ENCODE measurements at places on chromosomes 7 and 10. TPM values are rescaled to one million over a fixed set of nuclear protein-coding genes. Genes with fewer than 3 reads are reported as not detected.

SPDYE2 gene
- polyA plus RNA-seq = 0.93 TPM

CISD1 gene
- polyA plus RNA-seq = 58.0 TPM

GRCh38 chr10:96642973-96643372 lies 56.2 kb upstream of the TM9SF3 start:
- no peak for DNase-seq

DNA sequence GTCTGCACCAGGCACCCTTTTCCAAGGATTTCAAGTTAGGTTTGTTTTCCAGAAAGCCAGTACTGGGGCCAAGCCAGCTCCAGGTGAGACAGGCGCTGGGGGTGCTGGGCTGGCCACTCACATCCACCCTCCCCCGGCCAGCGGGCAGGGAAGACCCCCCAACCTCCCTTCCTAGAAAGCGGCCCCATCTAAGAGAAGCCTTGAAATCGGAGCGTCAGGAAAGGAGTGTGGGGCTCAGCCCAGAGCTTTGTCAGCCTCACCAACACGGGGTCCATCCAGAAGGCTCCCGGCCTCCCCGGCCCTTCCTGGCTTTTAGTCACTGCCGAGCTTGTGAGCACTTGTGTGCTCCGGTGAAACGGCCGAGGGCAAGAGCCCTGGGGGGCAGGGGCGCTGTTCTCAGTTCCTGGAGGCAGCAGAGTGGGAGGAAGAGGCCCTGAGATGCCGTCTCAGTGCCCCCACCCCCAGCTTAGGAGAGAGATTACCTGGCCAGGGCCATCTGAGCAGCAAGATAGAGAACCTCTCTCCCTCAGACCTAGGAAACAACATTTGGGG lies 39.6 kb downstream of the PDGFA start:
- no peak for DNase-seq

DNA sequence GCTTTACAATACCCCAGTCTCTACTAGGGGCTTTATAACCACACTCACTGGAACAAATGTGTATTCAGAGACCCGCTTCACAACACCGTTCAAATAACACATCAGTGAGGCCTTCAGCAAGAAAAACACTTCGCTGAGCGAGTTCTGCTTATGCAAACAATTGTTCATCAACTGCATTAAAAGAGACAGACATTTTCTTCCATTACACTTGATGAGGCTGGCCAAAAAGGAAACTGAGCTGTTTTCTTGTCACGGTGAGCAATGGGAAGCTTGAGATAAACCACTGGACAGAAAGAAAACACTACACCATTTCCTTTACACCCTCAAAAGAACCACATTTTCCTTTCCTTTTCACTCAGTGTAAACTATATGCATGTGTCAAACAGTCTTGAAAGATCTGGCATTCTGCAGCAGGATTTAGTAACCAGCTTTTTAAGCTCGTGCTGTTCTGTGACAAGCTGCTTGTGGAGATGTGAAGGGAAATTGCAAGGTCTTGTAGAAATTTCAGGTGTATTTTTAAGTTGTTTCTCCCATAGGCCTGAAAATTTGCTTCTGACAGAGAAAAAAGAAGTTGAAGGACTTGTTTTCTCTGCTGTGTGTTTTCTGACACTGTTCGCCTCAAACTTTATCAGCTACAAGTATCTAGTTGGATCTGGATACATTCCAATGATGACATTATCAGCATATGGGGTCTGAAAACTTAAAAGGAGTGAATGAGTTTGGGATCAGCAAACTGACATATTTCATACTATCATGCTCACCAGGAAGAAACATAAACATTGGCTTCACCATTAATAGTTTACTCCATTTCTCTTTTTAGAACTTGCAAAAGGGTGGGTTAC lies 693.1 kb downstream of the PARD3 start:
- DNase-seq = no peak

DNA sequence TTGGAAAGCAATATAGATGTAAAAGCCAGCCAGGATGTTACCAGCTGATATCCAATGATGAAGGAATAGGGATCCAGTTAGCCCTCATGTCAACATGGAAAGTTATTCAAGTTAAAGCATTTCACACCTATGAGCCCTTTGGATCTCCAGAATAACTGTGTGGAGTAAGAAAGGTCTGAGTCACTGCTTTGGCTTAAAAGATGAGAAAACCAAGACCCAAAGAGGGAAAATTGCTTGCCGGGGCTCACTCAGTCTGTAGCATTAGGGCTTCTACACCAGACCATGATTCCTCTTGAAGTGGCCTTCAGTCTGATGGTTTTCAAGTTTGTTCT lies 12.6 kb downstream of the LSM5 start:
- no peak for DNase-seq

DNA sequence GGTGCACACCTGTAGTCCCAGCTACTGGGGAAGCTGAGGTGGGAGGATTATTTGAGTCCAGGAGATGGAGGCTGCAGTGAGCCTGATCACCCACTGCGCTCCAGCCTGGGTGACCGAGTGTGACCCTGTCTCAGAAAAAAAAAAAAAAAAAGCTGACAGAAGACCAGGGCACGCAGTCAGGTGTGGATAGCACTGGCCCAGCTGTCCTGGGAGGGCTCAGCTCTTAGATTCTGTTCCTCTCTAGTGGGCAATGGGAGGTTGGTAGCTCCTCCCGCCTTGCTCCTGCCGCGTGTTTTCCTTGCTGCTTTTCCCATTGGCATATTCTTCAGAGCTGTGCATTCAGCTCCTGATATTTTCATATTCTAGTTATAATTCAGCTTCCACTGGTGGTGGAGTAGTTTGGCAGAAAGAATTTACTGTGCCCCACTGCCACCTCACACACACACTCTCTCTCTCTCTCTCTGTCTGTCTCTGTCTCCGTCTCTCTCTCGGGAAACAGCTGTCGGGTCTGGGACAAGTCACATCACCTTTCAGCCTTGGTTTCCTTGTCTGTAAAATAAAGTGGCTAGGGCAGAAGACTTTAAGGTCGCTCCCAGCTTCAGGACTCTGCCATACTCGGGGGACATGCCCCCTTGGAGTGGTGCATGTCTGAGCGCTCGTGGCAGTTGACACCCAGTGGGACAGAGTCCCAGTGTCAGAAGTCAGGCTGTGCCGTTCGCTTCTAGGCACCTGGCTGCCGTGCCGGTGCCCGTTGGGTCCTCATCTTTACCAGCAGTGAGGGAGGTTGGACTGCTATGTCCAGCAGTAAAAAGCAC lies 25.9 kb upstream of the ANKRD2 start:
- DNase-seq = no peak

DNA sequence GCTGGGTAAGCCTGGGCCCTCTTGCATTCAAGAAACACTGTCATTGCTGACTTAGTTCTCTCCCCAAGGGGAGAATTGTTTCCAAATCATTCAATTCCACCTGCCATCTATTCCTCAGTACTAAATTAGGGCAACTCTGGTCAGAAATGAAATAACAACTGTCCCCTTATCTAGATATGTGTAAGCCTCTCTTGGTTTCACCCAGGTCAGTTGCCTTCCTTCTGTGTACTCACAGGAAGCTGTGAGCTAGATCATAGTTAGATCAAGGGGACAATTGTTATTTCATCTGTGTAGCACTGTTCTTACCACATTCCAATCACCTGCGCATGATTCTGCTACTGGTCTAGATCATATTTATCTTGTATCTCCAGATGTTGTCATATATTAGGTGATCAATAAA lies 483.0 kb upstream of the SORCS1 start:
- no peak for DNase-seq

TMEM236 gene
- 0.29 TPM for polyA plus RNA-seq

GRCh38 chr7:155048006-155048405 lies 22.1 kb upstream of the HTR5A start:
- no peak for DNase-seq

GRCh38 chr10:47340608-47341170 lies 7.5 kb upstream of the RBP3 start:
- DNase-seq = no peak

SPACDR gene
- polyA plus RNA-seq = 3.4 TPM

PLXNA4 gene
- polyA plus RNA-seq = 12.2 TPM

BEND7 gene
- 40.9 TPM for polyA plus RNA-seq

- no peak for DNase-seq
Measured at GRCh38 chr10:31419394-31420063, 100.5 kb downstream of the ZEB1 start.

PROSER2 gene
- 5.6 TPM for polyA plus RNA-seq

- DNase-seq = no peak
Measured at GRCh38 chr10:95877881-95878280, 29.9 kb upstream of the CC2D2B start.

- DNase-seq = no peak
Measured at GRCh38 chr7:141053626-141054025, 20.2 kb upstream of the TMEM178B start.

STAG3 gene
- 37.1 TPM for polyA plus RNA-seq

- no peak for DNase-seq
Measured at GRCh38 chr7:49580761-49581160, 192.7 kb upstream of the VWC2 start.
